ENCODE measurements at places on chromosomes 4 and X. TPM values are rescaled to one million over a fixed set of nuclear protein-coding genes. Genes with fewer than 3 reads are reported as not detected.

DNA sequence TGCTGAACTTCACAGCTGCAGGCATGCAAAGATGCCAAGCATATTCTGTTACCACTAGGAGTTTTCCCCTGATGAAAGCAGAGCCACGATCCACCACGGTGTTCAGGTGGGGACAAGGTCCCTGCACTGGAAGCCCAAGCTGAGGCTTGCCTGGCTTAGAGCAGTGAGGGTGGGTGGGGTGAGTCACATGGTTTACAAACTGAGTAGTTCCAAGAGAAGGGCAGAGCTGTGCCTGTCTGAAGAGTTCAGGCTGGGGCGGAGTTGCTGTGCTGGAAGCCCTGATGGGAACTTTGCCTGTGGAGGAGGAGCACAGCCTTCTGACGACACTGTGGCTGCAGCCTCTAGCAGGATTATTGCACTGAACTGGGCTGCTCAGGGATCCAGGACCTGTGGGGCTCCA, 45.5 kb downstream of the FAM9B start:
- H3K27ac ChIP-seq = no peak overlapping the region
- H3K27me3 ChIP-seq = peaks cover 2% of the 10 kb centered on the region
- no peaks in the 10 kb centered on the region for H3K36me3 ChIP-seq
- no peak for DNase-seq

DNA sequence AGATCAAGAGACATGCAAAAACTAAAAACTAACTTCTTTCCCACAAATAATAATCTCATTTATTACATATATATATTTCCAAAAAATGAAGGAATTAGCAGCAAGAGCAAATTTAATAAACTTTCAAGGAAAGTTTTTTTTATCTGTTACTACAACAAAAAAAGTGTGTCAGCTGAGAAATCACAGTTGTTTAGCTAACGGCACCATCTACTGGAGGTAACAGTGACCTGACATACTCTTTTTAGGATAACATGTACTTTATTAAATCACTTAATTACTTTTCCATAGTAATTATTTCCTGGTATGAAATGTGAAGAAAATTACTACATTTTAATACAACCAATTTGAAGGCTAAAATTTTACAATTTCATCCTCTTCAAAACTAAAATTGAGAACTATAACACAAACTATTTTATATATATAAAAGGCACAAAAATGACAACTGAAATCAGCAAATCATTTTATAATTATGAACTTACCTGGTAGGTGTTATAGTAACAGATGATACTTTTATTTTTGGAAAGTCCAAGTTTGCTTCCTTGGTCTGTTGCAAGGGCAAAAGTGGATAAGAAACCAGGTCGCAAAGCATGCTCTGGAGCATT, 9.1 kb downstream of the LAMTOR3 start:
- no peak overlapping the region for H3K27ac ChIP-seq
- H3K4me3 ChIP-seq = no peak overlapping the region
- H3K27me3 ChIP-seq = no peaks in the 10 kb centered on the region

DNA sequence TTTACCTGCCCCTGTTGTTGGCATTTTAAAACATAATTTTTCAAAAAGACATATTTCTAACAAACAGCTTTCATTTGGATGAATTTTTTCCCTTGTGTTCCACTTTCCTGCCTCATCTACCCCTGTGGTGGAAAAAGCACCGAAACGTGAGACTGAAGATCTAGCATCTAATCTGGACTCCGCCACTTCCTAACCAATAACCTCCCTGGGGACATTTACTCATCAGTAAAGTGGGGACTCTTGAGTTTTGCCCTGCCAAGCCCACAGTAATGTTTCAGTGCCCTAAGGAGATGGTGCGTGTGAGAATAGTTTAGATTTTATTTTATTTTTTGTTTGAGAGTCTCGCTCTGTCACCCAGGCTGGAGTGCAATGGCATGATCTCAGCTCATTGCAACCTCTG, 56.7 kb downstream of the ADGRG2 start:
- no peak overlapping the region for H3K27ac ChIP-seq
- DNase-seq = no peak
- no peaks in the 10 kb centered on the region for H3K36me3 ChIP-seq
- no peak overlapping the region for H3K4me3 ChIP-seq
- no peaks in the 10 kb centered on the region for H3K4me1 ChIP-seq
- no peaks in the 10 kb centered on the region for H3K27me3 ChIP-seq

DNA sequence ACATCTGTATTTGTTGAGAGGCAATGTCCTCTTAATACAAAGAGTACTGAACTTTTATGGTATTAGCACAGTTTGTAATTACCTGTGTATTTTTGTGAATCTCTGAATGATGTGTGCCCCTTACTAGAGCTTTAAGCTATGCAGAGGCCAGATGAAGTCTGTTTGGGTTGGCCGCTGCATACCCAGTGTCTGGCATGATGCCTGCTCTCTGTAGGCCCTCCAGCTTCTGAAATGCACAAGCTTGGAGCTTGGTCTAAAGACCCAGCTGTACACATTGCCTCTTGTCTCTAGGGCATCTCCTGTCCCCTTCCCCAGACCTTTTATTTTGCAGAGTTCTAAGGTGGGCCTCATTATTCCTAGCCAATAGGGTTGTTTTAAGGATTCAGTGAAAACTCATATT, 68.6 kb downstream of the CDS1 start:
- no peak for DNase-seq
- no peaks in the 10 kb centered on the region for H3K27me3 ChIP-seq
- no peaks in the 10 kb centered on the region for H3K4me1 ChIP-seq
- H3K4me3 ChIP-seq = no peak overlapping the region
- no peak overlapping the region for H3K27ac ChIP-seq

- peak overlapping the region; percentile 29 for H3K27ac ChIP-seq
- H3K4me1 ChIP-seq = peaks cover 69% of the 10 kb centered on the region
- H3K36me3 ChIP-seq = peaks cover 58% of the 10 kb centered on the region
- H3K4me3 ChIP-seq = peak overlapping the region; percentile 19
These were observed 11.2 kb downstream of the HNRNPD start for GRCh38 chr4:82362565-82362964.

DNA sequence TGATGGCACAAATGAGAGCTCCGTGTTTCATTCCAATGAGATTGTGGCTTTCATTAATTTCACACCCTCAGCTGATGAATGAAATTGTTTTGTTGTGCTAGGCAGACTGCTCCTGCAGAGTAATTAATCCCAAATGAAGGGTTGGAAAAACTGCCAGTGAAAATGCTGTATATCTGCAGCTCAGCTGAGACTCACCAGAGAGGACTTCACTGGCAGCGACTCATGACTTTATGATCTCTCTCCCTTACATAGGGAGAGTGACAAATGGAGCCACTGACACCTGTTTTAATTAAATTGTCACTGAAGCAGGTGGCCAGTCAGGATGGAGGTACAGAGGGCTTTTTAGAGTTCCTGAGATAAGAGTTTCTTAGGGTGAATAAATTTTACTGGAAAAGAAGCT, 24.8 kb downstream of the GRXCR1 start:
- H3K27ac ChIP-seq = no peak overlapping the region
- H3K36me3 ChIP-seq = no peaks in the 10 kb centered on the region
- H3K27me3 ChIP-seq = no peaks in the 10 kb centered on the region
- no peak overlapping the region for H3K4me3 ChIP-seq

DNA sequence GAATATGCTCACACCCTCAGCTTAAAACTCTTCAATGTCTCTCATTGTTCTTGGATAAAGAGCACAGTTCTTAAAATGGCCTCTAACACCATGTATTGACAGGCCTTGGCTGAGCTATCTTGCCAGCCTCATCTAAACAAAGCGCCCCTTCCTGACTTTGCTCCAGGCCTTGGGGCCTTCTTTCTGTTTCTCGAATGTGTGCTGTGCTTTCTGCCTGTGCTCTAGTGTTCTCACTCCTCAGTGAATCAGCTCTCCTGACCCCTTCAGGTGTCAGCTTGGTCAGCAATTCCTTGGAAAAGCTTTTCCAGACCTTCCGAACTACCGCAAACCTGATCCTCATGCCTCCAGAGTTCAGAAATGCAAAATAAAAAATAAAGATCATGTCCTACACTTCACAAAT, 346.3 kb upstream of the FSTL5 start:
- H3K27ac ChIP-seq = no peak overlapping the region
- no peak for DNase-seq
- no peaks in the 10 kb centered on the region for H3K4me1 ChIP-seq
- no peak overlapping the region for H3K4me3 ChIP-seq
- H3K27me3 ChIP-seq = no peaks in the 10 kb centered on the region
- H3K36me3 ChIP-seq = no peaks in the 10 kb centered on the region

GRCh38 chr4:84479663-84480062, 19.4 kb downstream of the NKX6-1 start:
- peaks cover 62% of the 10 kb centered on the region for H3K27me3 ChIP-seq
- peaks cover 2% of the 10 kb centered on the region for H3K4me1 ChIP-seq
- no peak overlapping the region for H3K4me3 ChIP-seq
- H3K27ac ChIP-seq = no peak overlapping the region
- no peak for DNase-seq

DNA sequence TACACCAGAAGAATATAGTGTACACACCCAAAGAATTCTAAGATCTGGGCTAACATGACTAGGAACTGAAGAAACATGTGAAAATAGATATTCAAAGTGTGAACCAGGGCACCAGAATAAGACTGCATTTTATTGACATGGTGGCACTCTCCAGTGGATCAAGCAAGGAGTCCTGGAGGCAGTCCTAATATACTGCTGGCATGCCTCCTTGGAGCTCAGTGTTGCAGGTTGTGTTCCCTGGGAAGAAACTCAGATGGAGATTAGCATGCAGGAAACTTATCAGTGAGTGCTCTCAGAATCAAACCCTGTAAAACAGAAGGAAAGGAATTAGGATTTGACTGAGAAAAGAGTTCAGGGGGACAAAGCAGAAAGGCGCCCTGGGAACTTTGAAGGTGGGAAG, 105.1 kb downstream of the CXCL13 start:
- no peaks in the 10 kb centered on the region for H3K27me3 ChIP-seq
- DNase-seq = no peak
- H3K4me1 ChIP-seq = peaks cover 9% of the 10 kb centered on the region
- peaks cover 27% of the 10 kb centered on the region for H3K36me3 ChIP-seq
- H3K27ac ChIP-seq = no peak overlapping the region
- H3K4me3 ChIP-seq = no peak overlapping the region

GRCh38 chr4:77433418-77433733, 172.2 kb upstream of the CXCL13 start:
- no peaks in the 10 kb centered on the region for H3K36me3 ChIP-seq
- H3K4me3 ChIP-seq = no peak overlapping the region
- DNase-seq = peak; percentile 80
- peaks cover 8% of the 10 kb centered on the region for H3K4me1 ChIP-seq

- H3K27ac ChIP-seq = peak overlapping the region; percentile 45
- peak; percentile 67 for DNase-seq
- no peak overlapping the region for H3K4me3 ChIP-seq
- peaks cover 8% of the 10 kb centered on the region for H3K27me3 ChIP-seq
- no peaks in the 10 kb centered on the region for H3K36me3 ChIP-seq
These were observed 140.3 kb upstream of the CXCL13 start for GRCh38 chr4:77465271-77465670.

DNA sequence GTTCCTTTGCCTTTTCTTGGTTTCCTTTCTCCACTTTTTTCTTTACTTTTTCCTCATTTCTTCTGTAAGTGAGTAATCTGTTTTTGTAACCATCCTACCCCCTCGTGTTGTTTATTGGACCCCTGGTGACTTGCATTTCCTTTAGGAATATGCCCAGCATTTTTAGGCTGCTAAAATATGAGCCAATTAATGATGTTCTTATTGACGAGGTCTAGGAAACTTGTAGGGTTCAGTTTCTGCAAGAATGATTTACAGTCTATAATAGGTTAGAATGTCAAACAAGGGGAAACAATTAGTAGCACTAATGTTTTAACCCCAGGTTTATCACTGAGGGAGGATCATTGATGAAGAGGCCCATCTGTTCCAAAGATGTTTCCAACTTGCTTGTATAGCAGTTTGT, 79.0 kb downstream of the CPE start:
- H3K27me3 ChIP-seq = peaks cover 19% of the 10 kb centered on the region
- no peaks in the 10 kb centered on the region for H3K36me3 ChIP-seq
- no peak overlapping the region for H3K27ac ChIP-seq
- peaks cover 1% of the 10 kb centered on the region for H3K4me1 ChIP-seq
- no peak overlapping the region for H3K4me3 ChIP-seq

The NDST4 gene
- total RNA-seq = not detected

The PPP1R3F gene
- 6.3 TPM for total RNA-seq

The MAGEA12 gene
- total RNA-seq = not detected

The BBS12 gene
- 3.8 TPM for total RNA-seq

The RAB41 gene
- not detected for total RNA-seq

The PPAT gene
- total RNA-seq = 63.6 TPM

Data from activated CD4-positive, alpha-beta T cell treated with anti-CD3 and anti-CD28 coated beads, Interleukin-2, amount 10 ng/mL, durations not matched to agents 24 days and 14 days (primary cell).